Hippocampal formation (tissue), 2 donors: ENCODE measurements at places on chromosomes 7 and 10.

DNA sequence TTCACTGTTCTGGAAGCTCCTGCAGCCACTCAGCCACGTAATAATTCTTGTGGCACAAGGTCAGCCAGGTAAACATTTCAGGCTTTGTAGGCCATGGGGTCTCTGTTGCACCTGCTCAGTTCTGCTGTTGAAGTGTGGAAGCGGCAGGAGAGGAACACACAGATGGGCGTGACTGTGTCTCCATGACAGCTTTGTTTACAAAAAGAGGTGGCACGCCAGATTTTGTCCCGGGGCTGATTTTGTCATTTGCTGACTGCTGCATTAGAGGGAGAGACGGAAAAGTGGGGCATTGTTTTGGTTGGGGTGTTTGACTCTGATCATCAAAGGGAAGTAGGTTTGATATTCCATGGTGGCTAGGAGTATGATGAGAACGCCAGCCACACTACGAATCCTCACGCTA, 103.1 kb downstream of the PRKAG2 start:
- DNase-seq, result no peak

DNA sequence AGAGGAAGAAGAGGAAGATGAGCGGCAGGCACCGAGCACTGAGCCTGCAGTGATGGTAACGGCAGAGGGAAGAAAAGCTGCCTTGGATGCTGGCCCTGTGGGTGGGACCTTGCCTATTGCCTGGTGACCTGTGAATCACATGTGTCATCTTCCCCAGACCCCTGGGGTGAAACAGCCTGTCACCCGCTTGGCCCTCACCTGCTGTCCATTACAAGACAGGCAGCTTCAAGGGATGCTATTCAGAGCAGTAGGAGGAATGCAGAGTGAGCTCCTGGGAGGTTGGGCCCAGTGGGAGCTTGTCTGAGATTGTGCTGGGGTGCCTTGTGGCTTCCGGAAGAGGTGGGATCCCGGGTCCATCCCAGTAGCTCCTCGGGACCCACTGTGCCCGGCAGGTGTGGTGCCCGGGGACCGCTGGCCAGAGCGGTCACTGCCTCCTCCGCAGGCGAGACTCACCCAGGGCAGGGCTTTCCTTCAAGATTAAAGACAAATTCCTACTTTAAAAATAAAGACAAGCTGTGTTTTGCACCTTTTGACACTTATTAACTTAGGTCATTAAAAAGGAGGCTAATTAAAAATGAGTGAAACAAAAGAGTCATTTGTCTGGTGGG, 440.2 kb upstream of the MKI67 start:
- DNase-seq, result no peak

GRCh38 chr7:79810916-79811315, 323.7 kb upstream of the GNAI1 start:
- no peak for DNase-seq

DNA sequence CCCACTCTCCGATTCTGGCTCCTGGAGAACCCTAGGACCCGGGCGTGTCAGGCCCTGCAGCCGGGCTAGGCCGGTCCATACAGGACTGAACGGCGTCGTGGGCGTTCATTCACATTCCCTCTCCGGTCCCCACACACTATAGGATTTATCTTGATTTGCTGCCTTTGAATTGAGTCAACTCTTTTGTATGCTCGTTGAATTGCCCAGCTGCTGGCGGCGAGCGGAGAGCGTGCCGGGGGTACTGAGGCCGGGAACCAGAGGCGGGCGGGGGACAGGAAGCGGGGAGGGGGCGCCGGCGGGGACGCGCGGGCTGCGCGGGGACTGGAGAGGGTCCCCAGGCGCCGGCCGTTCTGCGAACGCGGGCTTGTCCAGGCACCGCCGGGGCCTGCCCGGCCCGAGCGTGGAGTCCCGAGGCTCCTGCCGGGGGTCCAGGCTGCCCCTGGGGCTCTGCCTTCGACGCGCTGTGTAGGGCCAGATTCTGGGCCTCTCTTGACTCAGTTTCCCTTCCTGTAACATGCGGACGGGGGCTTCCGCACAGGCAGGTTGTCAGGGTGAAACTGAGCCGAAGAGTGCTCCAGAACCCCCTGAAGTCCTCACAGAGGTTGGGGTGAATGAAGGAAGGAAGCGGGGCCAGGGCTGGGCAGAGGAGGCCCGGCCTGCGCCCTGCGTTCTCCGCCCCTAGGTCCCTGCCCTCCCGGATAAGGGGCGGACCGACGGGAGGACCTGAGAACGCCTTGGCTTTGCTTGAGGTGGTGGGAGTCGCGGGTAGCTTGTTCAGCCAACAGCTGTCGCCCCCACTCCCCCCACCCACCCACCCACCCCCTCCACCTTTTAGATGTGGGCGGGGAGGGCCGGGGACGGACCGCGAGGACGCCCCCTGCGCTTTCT, 769 bp upstream of the ELFN1 start:
- DNase-seq, result no peak

DNA sequence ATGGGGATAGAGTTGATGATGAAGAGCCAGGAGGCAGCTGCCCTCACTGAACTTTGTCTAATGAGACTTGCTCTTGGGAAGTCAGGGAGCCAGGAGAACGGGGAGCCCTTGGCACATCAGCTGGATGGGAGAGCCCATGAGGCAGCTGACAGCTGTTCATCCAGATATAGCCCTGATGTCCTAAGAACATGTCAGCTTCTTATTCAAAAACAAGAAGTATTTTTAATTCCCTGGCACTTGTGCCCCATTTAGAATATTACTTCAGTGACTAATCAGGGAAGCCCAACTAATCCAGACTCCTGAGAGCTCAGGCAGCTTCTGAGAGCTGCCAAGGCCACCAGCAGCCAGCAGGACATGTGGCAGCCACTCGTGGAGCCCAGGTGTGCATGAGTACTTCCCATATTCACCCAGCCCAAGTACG, 363.4 kb downstream of the GRID1 start:
- no peak for DNase-seq

- no peak for DNase-seq
These were observed 87.8 kb downstream of the NRCAM start for GRCh38 chr7:108368466-108368865.

DNA sequence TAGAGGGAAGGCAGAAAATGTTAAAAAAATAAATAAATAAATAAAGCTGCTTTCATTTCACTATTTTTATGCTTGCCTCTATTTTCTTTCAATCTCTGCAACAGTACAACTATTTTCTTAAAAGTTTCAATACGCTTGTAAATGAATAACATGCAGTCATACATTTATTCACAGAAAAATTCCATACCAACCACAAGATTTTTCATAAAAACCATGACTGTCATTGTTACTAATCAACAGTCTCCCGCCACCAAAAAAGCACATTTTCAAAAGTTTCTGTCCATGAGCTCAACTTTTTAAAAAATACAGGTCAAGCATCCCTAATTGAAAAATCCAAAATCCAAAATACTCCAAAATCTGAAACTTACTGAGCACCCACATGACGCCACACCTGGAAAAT, 5.3 kb downstream of the PARD3 start:
- DNase-seq, result no peak

GRCh38 chr10:79335470-79336235, 11.6 kb upstream of the PPIF start:
- DNase-seq, result peak; percentile 97

- no peak for DNase-seq
These were observed 71.7 kb downstream of the MAP3K8 start for GRCh38 chr10:30505543-30506298.

- DNase-seq, result no peak
These were observed 77.9 kb downstream of the MAD1L1 start for GRCh38 chr7:2154831-2155230.

DNA sequence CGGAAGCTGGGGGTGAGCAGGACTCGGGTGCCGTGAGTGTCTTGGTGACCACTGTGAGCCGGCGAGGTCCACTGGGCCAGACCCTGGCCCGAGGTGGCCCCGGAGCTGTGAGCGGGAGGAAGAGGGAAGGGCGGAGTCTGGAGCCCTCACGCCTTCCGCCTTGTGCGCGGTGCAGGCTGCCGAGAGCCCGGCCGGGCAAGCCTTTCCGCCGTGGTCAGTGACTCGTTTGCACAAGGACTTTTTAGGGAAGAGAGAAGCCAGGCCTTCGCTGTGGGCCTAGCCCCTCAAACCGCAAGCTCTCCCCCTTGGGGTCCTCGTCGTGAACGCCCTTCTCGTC, 40.9 kb upstream of the ZNF32 start:
- peak; percentile 16 for DNase-seq

GRCh38 chr7:101243646-101244374, 1.1 kb downstream of the FIS1 start:
- DNase-seq, result no peak

DNA sequence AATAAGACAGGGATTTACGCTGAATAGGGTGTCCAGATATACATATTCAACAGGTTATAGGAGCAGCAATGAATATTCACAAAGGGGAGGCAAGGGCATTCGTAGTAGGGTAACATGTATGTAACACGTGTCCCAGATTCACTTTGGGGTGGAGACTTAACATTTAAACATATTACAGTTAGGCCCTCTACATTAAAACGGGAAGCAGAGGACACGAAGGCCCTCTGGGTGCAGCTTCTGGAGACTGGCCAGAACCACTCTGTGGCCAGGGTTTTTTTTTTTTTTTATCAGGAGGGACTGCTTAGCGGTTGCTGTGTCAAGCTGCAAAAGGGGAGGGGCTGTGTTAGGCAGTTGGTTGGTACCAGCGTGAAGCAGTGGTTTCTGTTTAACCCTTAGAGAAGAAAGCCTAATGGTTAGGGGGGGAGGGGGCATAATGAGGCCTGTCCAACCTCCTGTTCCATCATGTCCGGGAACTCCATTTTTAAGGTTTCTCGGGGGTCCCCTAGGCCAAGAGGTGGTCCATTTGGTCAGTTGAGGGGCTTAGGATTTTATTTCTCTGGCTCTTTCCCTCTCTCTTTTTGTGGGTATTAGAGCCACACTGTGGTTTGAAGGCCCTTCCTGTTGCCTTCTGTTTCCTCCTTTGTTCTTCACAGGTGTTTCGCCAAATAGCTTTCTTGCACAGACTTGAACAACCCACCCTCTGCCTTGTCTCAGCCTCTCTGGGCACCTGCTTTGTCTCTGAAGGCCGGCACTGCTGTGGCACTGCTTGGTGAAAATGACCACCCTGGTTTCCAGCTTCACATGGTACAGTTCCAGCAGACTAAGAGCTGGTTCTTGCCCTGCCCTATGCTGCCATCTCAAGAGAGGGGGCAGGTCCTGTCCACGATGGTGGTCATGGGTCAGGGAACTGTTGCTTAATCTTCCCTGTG, 26.4 kb downstream of the PRF1 start:
- no peak for DNase-seq

GRCh38 chr10:97689559-97690020, 2.5 kb upstream of the AVPI1 start:
- no peak for DNase-seq

GRCh38 chr7:43771128-43771527, 12.6 kb downstream of the BLVRA start:
- DNase-seq, result no peak

GRCh38 chr7:5450549-5451327, 27.1 kb upstream of the TNRC18 start:
- no peak for DNase-seq

- DNase-seq, result no peak
These were observed 145.6 kb downstream of the DOCK4 start for GRCh38 chr7:112060625-112061024.

DNA sequence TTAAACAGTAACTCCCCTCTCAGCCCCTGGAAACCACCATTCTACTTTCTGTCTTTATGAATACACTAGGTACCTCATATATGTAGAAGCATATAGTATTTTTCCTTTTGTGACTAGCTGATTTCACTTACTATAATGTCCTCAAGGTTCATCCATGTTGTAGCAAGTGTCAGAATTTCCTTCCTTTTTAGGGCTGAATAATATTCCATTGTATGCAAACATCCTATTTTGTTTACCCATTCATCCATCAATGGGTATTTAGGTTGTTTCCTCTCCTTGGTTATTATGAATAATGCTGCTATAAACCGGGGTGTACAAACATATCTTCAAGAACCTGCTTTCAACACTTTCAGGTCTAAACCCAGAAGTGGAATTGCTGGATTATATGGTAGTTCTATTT, 125.3 kb downstream of the SGMS1 start:
- no peak for DNase-seq
